ENCODE measurements at places on chromosomes 5 and 9. TPM values are rescaled to one million over a fixed set of nuclear protein-coding genes. Genes with fewer than 3 reads are reported as not detected.

The ALDH1A1 gene
- total RNA-seq, result 0.36 TPM

DNA sequence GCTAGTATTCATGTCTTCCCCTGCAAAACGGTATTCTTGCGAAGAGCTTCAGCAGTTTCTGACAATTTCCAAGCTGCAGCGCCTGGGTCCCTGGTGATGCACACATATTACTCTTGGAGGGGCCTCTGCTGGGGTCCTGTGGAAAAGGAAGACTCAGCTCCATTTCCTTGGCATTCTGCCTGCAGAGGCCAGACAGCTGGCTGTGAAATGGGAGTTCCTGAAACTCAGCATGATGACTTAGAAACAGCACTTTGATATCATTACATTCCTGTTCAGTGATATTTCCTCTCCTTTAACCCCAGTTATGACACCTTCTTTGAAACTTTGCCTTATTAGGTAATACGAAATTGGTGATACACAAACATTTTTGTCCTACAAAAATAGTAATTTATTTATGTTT is 98.5 kb downstream of the APBA1 start:
- no peaks in the 10 kb centered on the region for H3K27me3 ChIP-seq
- H3K4me3 ChIP-seq, result no peak overlapping the region
- no peak overlapping the region for H3K27ac ChIP-seq
- peaks cover 29% of the 10 kb centered on the region for H3K4me1 ChIP-seq

DNA sequence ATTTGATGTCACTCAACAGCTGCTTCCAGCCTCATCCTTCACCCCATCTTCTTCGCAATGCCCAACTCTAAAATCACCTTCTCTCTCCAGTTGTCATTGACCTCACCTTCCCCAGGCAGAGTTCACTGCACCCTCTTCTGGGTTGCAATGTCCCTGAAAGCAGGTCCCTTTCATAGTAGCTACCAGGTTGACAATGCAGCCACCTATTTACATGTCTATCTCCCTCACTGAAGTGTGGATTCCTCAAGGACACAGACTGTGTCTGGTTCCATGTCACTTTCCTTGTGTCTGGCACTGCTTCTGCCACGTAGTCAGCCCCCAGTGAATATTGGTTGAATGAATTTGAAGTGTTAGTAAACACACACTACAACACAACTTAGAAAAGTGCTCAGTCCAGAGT is 445.5 kb upstream of the WWC1 start:
- H3K4me1 ChIP-seq, result peaks cover 4% of the 10 kb centered on the region
- H3K36me3 ChIP-seq, result no peaks in the 10 kb centered on the region
- no peak for DNase-seq
- no peak overlapping the region for H3K4me3 ChIP-seq
- H3K27ac ChIP-seq, result no peak overlapping the region
- no peaks in the 10 kb centered on the region for H3K27me3 ChIP-seq

The PCDHGB7 gene
- 18.5 TPM for total RNA-seq

The PCDHB15 gene
- total RNA-seq, result 1.1 TPM

Data from osteoblast (primary cell).